Adrenal gland (tissue), 19 donors: ENCODE measurements at places on chromosomes 2 and 18. TPM values are rescaled to one million over a fixed set of nuclear protein-coding genes. Genes with fewer than 3 reads are reported as not detected.

- H3K4me1 ChIP-seq, result no peaks in the 10 kb centered on the region
- no peaks in the 10 kb centered on the region for H3K27me3 ChIP-seq
- H3K4me3 ChIP-seq, result peak within 1 kb of the TSS; percentile 24
These were observed at the start of gene ADCY3 for GRCh38 chr2:24920098-24920808. ADCY3 (minus strand) TSS chr2:24920237; CDS start chr2:24918987, 1,250 bp downstream.

DNA sequence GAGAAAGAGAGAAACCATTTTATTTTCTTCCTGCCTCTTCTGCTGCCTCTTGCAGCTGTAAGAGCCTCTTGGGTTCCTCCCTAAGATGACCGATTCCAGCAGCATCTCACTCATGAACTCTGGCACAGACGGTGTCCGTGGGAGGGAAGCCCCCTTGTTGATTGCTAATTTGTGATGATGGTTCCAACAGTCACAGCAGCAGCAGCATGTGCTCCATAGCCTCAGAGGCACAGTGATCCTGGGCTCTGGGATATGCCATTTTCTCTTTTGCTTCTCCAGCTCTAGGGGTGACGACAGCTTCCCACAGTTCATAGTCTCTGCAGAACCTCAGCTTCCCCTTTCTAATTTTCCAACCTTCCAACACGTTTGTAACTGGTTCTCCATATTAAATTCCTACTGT lies 324.2 kb upstream of the HS6ST1 start:
- no peak for DNase-seq
- no peaks in the 10 kb centered on the region for H3K36me3 ChIP-seq
- H3K4me1 ChIP-seq, result no peaks in the 10 kb centered on the region
- H3K4me3 ChIP-seq, result no peak overlapping the region

- no peaks in the 10 kb centered on the region for H3K36me3 ChIP-seq
- DNase-seq, result no peak
- peaks cover 4% of the 10 kb centered on the region for H3K4me1 ChIP-seq
- no peaks in the 10 kb centered on the region for H3K27me3 ChIP-seq
These were observed 118.0 kb downstream of the MREG start for GRCh38 chr2:215895330-215895729.

DNA sequence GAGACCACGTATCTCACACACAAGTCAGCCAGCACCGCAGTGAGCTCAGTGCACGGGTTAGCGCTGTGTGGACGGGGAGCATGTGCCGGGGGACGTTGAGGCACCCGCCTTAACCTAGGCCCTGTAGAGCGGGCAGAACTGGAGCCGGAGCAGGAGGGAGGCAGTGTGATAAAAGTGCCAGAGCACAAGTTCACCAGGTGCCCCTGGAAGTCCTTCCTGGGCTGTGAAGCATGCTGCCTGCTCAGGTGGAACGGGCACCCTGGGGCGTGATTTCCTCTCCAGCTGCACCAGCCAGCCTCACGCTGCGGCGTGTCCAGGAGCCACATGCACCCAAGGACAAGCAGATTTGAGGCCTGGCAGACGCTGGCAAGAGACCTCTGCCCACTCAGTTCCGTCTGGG lies 50.3 kb downstream of the ITGB1BP1 start:
- H3K27ac ChIP-seq, result no peak overlapping the region
- H3K36me3 ChIP-seq, result no peaks in the 10 kb centered on the region
- no peak for DNase-seq
- no peak overlapping the region for H3K4me3 ChIP-seq

DTNA gene
- total RNA-seq, result 6.3 TPM

G6PC2 gene
- not detected for total RNA-seq

CABLES1 gene
- total RNA-seq, result 8.5 TPM

DNA sequence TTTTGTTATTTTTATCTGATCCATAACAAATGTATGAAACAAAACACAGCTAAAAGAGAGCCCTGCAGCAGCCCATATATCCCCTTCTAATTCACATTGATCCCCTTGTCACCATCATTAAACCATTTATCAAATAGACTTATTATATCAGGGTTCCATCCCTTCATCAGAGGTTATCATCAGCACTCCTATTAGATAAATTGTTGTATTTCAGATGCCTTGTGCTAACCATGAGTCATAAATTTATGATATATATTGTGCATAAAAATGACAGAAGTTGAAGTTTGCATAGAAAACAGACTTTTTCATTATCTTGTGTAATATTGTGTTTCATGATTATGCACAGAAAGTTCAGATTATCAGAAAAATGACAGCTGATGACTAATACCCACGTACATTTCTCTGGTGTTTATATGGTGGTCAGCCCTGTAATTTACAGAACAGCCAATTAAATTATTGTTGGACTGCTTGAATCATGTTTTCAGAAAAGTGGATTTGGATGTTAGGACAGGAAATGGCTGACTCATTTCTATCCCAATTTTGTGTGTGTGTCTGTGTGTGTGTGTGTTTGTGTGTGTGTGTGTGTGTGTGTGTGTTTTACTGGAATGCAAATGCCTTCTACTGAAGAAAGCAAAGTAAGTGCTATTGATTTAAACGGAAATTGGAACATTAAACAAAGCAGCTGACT lies 80.9 kb downstream of the PPP1R1C start:
- no peaks in the 10 kb centered on the region for H3K36me3 ChIP-seq
- H3K4me1 ChIP-seq, result no peaks in the 10 kb centered on the region
- H3K4me3 ChIP-seq, result no peak overlapping the region
- DNase-seq, result no peak

KLHL30 gene
- total RNA-seq, result not detected

GRCh38 chr2:104871649-104871971 lies 17.7 kb downstream of the POU3F3 start:
- H3K4me3 ChIP-seq, result no peak overlapping the region
- H3K27ac ChIP-seq, result no peak overlapping the region
- peaks cover 10% of the 10 kb centered on the region for H3K4me1 ChIP-seq
- H3K36me3 ChIP-seq, result no peaks in the 10 kb centered on the region

VSNL1 gene
- 15.0 TPM for total RNA-seq
